ENCODE measurements at places on chromosomes 1 and 21. TPM values are rescaled to one million over a fixed set of nuclear protein-coding genes. Genes with fewer than 3 reads are reported as not detected.
A peak's percentile ranks its signal among the peaks of the same experiment; 100 is the strongest.

GRCh38 chr1:207862241-207862787 lies 48.6 kb downstream of the CD34 start:
- H3K4me1 ChIP-seq: peaks cover 46% of the 10 kb centered on the region
- peaks cover 14% of the 10 kb centered on the region for H3K36me3 ChIP-seq

GRCh38 chr21:34692458-34693020 lies 23.7 kb downstream of the CLIC6 start:
- H3K36me3 ChIP-seq: no peaks in the 10 kb centered on the region
- H3K27ac ChIP-seq: no peak overlapping the region
- no peak overlapping the region for H3K4me3 ChIP-seq
- H3K4me1 ChIP-seq: no peaks in the 10 kb centered on the region

ETNK2 gene
- 0.18 TPM for polyA plus RNA-seq

AMY1C gene
- not detected for polyA plus RNA-seq

CYP2J2 gene
- polyA plus RNA-seq: 1.2 TPM

DNA sequence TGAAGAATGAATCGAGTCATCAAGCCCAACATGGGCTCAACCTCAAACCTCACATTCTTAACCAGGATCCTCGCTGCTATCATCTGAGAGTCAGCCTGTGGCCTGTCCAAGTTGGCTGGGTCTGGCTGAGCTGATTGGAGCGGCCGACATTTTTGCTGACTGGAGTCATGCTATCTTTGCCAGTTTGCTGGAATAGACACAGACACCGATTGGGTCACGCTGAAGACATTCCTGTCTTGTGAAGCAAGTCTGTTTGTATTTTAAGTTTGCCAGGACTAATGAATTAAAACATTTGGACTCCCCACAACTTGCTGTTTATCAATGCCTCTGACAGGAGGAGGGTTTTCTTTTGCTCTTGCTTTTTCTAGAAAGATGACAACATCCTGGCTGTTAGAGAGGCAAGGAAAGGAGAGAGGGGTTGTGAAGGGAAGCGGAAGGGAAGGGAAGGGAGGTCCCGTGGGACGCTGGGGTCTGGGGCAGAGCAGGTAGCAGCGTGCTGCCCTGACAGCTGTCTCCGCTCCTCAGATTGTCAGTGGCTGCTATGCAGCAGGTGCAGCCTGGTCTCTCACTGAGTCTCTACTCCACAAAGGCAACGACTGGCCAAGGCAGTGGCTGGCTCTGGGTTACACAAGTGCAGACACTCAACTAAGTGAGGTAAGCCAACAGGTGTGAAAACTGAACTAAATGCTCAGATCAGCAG lies at the start of gene MAP3K7CL:
TSS of gene MAP3K7CL (plus strand) at position 375 of the 700 bp plus-strand sequence. CDS start 2,701 bp downstream, outside the sequence.
- H3K4me1 ChIP-seq: no peaks in the 10 kb centered on the region
- DNase-seq: no peak
- no peaks in the 10 kb centered on the region for H3K27me3 ChIP-seq
- H3K4me3 ChIP-seq: no peak within 1 kb of the TSS
- H3K27ac ChIP-seq: no peak within 1 kb of the TSS
- no peaks in the 10 kb centered on the region for H3K36me3 ChIP-seq

DNA sequence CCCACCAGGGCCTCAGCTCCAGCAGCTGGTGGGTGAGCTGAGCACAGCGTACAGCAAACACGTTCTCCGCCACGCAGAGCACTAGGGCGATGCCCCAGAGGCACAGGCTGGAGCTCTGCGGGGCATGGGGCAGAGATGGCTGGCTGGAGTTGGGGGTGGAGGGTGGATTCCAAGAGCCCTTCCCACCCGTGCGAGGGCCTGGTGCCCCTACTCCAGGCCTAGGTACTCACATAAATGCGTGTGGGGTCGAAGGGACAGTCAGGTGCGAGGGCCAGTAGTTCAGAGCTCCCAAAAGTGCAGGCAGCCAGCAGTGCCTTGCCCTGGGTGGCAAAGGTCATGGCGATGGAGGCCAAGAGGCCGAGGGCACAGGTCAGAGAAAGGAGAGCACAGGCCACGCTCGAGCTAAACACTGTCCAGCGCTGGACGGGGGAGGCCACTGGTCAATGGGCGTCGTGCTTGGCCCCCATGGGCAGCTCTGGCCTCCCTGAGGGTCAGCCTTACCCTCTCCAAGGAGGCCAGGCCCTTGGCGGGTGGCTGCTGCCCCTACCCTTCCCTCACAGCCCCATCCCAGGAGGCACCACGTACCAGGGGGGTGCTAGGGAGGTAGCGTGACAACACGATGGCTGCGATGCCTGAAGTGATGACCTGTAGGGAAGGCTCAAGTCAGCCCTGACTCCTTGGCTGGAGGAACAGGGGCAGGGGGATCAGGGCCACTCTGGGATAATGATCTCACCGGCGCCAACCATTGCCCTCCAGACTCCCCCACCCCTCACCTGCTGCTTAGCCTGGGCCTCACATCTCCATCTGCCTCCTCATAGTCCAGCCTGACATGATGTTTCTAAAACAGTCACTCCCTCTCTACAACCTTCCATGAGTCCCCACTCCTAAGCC lies 5.6 kb downstream of the TMEM54 start:
- peaks cover 19% of the 10 kb centered on the region for H3K4me1 ChIP-seq
- peaks cover 97% of the 10 kb centered on the region for H3K27me3 ChIP-seq
- no peak for DNase-seq
- no peaks in the 10 kb centered on the region for H3K36me3 ChIP-seq

DNA sequence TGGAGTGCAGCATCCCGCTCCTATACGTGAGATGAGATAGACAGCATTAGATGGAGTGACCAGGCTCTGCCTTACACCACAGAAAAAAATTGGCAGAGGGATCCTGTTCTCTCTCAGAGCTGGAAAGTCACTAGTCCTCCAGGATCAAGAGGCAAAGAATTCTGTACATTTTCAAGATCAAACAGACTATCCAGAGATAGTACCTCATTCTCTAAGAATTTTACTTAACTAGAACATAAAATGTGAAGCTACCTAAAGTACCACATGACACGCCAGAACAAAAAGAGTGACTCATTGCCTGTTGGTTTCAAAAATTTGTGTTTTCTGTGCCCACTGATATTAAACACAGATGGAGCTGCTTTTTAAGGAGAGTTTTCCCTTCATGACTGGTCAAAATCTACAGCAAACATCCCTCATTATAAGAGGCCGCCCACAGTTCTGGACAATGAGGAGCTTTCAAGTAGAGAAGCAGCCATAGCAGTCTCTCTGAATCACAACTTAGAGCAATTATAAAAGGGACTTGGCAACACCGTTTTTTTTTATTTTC lies 32.3 kb downstream of the CD160 start:
- DNase-seq: no peak
- H3K27ac ChIP-seq: no peak overlapping the region
- H3K27me3 ChIP-seq: no peaks in the 10 kb centered on the region
- peaks cover 24% of the 10 kb centered on the region for H3K36me3 ChIP-seq
- H3K4me1 ChIP-seq: no peaks in the 10 kb centered on the region

DNA sequence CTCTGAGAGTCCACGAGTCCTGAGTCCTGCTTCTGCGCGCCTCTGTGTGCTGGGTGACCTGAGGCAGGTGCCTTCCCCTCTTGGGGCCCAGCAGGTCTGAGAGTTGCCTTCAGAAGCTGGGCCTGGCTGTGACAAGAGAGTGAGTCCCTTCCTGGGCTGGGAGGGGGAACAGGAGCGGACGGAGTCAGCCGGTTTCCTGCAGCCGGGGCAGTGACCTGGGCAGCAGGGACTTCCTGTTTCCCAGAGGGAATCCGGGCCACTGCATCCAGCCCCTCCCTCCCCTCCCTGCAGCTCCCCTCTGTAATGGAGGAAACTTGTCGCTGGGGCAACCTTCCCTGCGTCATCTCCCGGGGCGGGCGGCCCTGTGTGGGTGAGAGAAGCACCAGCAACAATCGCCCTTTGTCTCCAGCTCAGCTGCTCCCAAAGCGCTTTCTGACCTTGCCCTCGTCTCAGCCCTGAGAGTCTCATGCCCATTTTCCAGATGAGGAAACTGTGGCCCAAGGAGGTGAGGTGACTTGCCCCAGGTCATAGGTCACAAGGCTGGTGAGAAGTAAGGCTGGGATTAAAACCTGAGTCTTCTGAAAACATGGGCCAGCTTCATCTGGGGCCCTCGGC lies 61.1 kb downstream of the SDC3 start:
- DNase-seq: no peak
- H3K27ac ChIP-seq: no peak overlapping the region
- no peak overlapping the region for H3K4me3 ChIP-seq
- H3K27me3 ChIP-seq: peaks cover 40% of the 10 kb centered on the region
- no peaks in the 10 kb centered on the region for H3K36me3 ChIP-seq

PYHIN1 gene
- not detected for polyA plus RNA-seq

DNA sequence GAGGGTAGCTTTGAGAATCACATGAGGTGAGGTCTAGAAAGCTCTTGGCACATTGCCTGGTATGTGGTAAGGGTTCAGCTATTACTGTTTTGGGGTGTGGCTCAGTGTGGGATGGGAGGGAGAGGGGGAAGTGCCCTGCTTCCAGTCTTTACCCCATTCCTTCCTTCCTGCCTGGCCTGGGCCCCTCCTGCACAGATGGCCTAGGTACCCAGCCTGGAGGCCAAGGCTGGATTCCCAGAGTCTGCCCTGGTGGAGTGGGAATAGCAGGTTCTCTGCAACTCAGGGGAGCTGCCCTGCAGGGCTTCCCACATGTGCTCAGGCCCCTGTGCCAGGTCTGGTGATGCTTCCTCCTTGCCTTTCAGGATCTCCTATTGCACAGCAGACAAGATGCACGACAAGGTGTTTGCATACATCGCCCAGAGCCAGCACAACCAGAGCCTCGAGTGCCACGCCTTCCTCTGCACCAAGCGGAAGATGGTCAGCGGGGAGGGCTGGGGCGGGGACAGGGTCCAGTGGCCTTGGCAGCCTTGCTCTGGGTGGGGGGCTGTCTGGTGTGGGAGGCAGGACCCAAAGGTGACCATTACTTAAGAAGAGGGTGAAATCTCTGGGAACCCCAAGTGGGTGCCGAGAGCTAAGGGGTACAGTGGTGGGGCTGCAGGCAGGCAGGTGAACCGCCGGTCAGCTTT lies 13.5 kb downstream of the LDLRAP1 start:
- H3K4me3 ChIP-seq: no peak overlapping the region
- H3K4me1 ChIP-seq: peaks cover 61% of the 10 kb centered on the region
- no peak overlapping the region for H3K27ac ChIP-seq
- no peak for DNase-seq
- H3K36me3 ChIP-seq: no peaks in the 10 kb centered on the region

DNA sequence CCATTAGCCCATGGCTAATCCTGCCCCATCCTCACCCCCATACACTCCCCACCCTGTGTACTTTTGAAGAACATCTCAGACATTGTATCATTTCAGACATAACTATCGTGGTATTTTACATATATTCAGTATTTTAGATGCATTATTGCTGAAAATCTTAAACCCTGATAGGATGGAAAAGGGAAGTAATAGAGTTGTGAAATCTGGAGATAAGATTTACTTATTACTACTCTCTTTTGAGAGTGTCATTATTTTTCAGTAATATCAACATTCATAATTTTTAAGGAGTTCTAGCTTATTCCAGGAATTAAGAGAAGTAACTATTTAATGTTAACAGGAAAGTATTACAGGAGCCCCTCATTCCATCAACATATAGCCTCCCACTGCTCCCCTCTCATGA lies 34.4 kb downstream of the ADCY10 start:
- no peaks in the 10 kb centered on the region for H3K36me3 ChIP-seq
- H3K4me1 ChIP-seq: no peaks in the 10 kb centered on the region
- H3K4me3 ChIP-seq: no peak overlapping the region
- no peaks in the 10 kb centered on the region for H3K27me3 ChIP-seq
- no peak overlapping the region for H3K27ac ChIP-seq
- DNase-seq: no peak

RHCE gene
- 0.70 TPM for polyA plus RNA-seq

FAM163A gene
- polyA plus RNA-seq: not detected

DNA sequence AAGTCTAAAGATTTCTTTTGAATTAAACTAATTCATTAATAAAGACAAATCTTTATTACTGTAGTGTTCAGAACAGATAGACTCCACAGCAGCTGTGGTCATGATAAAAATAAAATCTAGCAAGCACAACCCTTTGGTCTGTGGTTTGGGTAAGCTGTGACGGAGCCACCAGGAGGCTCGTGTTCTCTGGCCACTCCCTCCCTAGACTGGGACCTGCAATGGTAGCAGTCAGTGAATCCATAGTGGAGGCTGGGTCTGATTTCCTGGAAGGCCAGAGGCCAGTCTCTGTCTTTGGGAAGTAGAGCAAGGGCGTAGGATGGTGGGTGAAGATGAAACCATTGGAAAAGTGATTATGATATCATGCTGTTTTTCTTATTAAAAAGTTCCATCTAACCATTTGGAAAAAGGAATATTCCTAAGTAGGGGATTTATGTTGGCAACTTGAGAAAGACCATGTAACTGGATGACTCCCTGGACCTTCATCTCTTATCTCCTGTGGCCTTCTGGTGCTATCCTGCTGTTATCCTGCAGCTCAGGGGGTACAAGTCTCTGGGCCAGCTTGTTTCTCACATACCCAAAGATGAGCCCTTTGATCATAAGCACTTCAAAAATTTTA lies 39.0 kb downstream of the TENT5C start:
- peaks cover 34% of the 10 kb centered on the region for H3K4me1 ChIP-seq
- H3K27ac ChIP-seq: no peak overlapping the region

PAPPA2 gene
- not detected for polyA plus RNA-seq

HDGF gene
- polyA plus RNA-seq: 23.5 TPM

DNA sequence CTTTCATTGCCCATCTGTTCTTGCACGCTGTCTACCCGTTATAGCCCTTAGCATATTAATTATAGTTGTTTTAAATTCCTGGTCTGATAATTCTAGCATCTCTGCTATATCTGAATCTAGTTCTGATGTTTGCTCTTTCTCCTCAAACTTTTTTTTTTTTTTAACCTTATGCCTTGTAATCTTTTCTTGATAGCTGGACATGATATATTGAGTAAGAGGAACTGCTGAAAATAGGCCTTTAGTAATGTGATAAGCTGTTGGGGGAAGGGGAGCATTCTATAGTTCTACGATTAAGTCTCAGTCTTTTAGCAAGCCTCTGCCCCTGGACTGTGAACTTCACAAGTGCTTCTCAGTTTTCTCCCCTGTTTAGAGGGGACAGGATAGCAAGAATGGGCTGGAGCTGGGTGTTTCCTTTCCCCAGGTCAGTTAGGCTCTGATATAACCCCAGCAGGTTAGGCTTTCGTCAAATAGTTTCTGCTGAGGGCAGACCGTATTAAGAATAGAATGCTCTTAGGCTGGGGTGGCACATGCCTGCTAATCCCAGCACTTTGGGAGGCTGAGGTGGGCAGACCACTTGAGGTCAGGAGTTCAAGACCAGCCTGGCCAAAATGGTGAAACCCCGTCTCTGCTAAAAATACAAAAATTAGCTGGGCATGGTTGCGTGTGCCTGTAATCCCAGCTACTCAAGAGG lies 62.2 kb downstream of the ZFYVE9 start:
- peaks cover 22% of the 10 kb centered on the region for H3K27me3 ChIP-seq
- peak overlapping the region; percentile 8 for H3K27ac ChIP-seq
- H3K4me1 ChIP-seq: no peaks in the 10 kb centered on the region
- H3K4me3 ChIP-seq: no peak overlapping the region

DNA sequence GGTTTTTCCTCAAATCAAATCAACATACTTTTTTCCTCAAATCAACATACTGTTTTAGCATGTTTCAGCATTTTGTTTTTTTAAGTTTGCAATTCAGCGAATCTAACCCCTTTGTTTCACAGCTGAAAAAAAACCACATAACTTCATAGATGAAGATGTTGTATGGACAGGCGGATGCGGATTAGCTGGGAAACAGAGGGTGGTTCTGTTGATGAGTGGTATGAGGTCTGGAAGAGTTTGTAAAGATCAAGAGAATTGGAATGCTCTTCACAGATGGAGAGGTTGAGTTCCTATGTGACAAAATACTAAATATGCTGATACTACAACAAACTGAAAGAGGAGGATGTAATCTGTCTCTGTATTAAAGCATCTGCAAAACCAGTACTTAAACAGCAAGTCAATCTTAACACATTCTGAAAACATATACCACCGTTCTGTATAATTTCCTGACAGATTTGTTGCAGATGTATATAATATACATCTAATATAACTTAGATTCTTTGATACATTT lies 10.6 kb upstream of the LEPR start:
- peaks cover 16% of the 10 kb centered on the region for H3K27me3 ChIP-seq
- H3K27ac ChIP-seq: no peak overlapping the region
- no peak overlapping the region for H3K4me3 ChIP-seq
- no peak for DNase-seq
- H3K36me3 ChIP-seq: no peaks in the 10 kb centered on the region

Measured in naive B cell (primary cell).